ENCODE measurements at places on chromosomes 1 and 21.

DNA sequence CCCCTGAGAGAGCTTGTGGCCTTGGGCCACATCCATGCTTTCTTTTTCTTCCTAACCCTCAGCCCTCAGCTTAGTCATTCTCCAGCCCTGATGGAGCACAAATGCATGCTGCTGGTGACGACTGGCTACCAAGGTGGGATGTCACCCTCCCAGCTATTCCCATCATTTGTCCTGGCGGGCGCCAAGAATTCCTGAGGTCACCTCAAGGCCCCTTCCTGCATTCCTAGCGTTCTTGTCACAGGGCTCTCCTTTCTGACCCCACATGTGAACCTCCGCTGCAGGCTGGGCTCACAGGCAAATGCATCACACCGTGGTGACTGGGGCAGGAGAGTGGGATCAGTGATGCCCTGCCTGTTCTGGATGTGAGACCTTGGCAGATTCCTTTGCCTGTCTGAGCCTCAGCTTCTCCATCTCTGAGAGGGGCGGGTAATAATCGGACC, 53.4 kb upstream of the IFFO2 start:
- ATAC-seq: no peak

- ATAC-seq: no peak
Observed at GRCh38 chr1:239140968-239141367, 245.4 kb upstream of the CHRM3 start.

DNA sequence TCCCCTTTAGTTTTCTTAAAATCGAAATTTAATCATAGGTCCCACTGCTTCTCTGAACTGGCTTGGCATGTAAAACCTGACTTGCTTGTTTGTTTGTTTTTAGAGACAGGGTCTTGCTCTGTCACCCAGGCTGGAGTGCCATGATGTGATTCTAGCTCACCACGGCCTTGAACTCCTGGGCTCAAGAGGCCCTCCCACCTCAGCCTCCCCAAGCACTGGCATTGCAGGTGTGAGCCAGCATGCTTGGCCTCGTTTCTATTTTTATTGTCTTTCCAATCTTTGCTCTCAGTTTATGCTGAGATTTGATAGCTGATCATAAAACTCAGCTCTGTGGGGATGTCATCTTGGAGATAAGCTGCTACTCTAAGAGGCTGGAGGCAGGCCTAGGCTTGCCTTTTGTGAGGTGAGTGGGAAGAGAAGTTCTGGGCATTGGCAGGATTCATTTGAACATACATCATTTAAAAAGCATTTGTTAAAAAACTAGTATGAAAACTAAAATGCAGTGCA, 51.5 kb upstream of the GCLM start:
- no peak for ATAC-seq

DNA sequence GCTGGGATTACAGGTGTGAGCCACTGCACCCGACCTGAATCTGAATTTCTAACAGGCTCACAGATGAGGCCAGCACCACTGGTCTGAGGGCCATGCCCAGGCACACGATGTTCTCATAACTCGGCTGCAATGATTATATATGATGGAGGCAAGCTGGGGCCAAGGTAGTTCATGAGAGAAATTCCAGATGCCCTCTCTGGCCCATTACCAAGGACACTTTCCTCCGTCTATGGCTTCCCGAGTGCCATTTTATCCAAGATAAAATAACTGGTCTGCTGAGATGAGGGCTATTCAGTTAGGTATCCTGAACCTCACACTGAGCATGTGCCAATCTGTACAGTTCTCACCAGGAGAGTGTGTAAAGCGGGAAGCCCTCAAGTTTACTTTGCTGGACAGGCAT, 16.5 kb downstream of the TMPRSS2 start:
- ATAC-seq: no peak
